Fibroblast of skin of back (primary cell): ENCODE measurements at places on chromosomes 3 and 15.

GRCh38 chr3:34077417-34078195 lies 279.2 kb downstream of the PDCD6IP start:
- DNase-seq = peak; percentile 19

GRCh38 chr15:90402223-90402622 lies 14.2 kb downstream of the IQGAP1 start:
- DNase-seq = peak; percentile 93

- DNase-seq = no peak
Observed at GRCh38 chr15:70109978-70110377, 12.3 kb upstream of the TLE3 start.

DNA sequence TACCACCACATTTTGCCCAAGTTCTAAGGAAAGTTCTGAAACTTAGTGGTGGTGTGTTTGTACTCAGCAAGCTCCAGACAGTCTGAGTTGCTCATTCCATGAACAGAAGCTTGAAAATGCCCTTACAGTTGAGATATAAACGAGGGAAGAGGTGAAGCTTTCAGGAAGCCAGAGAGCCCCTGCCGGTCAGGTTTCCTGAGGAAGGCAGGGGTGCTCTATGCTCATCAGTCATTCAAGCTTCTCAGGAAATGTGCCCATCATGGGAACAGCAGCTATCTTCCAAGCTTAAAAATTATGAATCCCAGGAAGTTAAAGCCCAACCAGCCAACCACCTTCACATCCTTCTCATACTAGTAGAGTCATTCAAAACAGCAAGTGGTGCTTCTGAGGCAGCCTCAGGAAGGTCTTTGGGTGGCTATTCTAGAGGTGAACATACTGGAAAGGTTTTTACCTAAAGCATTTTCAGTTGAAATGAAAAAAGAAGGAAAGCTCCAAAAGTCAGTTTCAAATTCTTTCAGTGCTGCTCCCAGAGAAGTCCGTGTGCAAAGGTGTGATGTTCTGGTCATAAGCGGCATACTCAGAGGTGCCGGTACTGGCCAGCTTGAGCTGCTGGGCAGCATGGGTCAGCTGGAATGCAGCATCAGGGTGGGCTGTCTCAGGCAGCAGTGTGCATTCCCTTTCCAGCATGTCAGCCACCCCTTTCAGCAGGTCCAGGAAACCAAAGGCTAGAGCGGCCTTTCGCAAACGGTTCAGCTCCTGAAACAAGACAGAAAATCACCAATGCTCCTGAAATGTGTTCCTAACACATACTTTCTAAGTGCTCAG lies 31.8 kb downstream of the INTS14 start:
- DNase-seq = no peak

DNA sequence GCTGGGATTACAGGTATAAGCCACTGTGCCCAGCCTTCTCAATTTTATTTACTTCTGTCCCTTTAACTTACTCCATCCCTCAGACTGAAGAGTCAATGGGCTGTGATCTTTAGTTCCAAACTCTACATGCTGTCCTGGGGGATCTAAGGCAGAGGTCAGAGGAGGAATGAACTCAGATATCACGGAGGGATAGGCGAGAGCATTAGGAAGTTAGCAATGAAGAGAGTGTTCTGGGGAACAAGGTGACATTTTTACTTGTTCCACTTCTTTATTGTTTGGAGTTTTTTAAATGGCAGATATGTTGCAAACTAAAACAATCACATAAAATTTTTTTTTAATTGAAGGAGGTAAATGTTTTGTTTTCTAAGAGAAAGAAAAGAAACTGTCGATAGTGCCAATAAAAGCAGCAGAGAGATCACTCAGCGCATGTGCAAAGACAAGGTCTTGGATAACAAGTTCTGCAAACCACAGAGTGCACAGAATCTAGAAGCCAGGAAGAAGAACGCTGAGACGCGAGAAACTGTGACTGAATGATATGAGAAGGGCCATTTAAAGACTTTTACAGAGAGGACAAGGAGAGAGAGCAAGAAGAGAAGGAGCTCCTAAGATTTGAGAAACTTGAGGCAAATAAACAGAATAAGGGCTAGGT lies 10.8 kb upstream of the CA12 start:
- no peak for DNase-seq

DNA sequence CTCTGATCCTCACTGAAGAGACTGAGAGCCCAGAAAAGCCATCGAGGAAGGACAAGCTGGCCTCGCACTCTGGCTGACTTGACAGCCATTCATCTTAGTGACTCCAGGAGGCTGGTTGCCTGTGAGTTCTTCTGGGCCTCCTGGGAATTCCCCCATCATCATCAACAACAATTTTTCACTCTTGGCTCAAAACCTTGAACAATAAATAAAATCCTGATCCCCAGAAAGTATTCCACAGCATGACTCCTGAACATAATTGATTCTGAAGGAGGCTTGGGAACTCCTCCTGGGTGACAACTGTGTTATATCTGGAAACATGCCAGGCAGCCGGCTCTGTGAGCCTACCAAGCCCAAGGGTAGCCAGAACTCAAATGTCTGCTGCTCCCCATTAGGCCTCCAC lies 188.6 kb downstream of the SHQ1 start:
- no peak for DNase-seq

- no peak for DNase-seq
Observed at GRCh38 chr3:161585922-161586321, 89.3 kb downstream of the OTOL1 start.

DNA sequence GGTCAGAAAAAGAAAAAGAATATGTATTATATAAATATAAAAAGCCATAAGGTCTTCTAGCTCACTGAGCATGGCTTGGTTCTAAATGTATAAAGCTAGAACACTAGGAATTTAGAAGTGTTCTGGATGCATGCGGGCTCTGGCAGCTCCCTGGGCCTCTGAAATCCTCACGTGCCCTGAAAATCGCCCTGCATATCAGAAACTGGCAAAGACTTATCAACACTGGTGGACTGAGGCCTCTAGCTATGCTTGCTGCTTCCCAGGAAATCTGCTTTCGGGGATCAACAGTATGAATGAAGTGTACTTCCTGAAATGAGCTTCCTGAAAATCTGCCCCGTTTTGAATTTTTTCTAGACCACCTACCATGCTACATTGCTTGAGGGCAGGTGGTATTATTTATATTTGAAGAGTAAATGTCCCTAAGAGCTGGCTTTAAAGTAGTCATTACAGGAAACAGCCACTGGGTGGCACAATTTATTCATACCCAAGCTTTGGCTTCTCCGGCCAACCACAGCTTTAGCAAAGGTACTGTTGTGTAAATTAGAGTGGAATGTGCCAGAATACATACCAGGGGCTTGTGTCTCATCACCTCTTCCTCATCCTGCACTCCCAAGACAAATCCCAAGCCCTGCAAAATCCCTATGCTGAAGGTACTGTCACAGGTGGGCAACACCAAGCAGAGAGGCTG lies 17.7 kb downstream of the CRTAP start:
- peak; percentile 68 for DNase-seq
